Endodermal cell (in vitro differentiated cells): ENCODE measurements at places on chromosomes 2 and 18.

DNA sequence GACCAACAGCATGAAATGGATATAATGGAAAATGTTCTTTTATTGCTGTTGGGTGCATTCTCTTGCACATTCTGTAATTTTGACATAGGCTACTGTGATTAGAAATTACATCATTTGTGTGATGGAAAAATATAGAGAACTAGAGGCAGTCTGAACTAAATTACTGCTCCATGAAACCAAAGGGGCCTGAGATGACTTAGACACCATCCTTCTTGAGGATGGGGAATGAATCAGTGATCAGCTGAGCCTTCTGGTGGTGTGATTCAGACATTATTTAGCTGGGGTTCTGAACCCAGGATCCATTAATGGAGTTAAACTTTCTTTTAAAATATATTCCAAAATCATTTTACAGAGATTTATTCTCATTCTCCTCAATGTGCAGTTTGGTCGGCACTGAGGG lies 135.8 kb downstream of the LDLRAD4 start:
- H3K27ac ChIP-seq, result no peak overlapping the region
- H3K4me1 ChIP-seq, result no peaks in the 10 kb centered on the region
- no peaks in the 10 kb centered on the region for H3K36me3 ChIP-seq
- no peak overlapping the region for H3K4me3 ChIP-seq
- DNase-seq, result no peak
- H3K27me3 ChIP-seq, result no peaks in the 10 kb centered on the region

- no peaks in the 10 kb centered on the region for H3K4me1 ChIP-seq
- H3K27me3 ChIP-seq, result no peaks in the 10 kb centered on the region
- no peak overlapping the region for H3K4me3 ChIP-seq
- H3K36me3 ChIP-seq, result no peaks in the 10 kb centered on the region
- no peak overlapping the region for H3K27ac ChIP-seq
These were observed 79.7 kb downstream of the EDAR start for GRCh38 chr2:108909275-108909823.

GRCh38 chr18:4035521-4035920 lies 419.6 kb downstream of the DLGAP1 start:
- H3K36me3 ChIP-seq, result no peaks in the 10 kb centered on the region
- no peaks in the 10 kb centered on the region for H3K27me3 ChIP-seq
- H3K4me3 ChIP-seq, result no peak overlapping the region
- H3K27ac ChIP-seq, result no peak overlapping the region
- no peak for DNase-seq

GRCh38 chr2:150459281-150459680 lies 28.2 kb downstream of the RND3 start:
- peaks cover 3% of the 10 kb centered on the region for H3K4me1 ChIP-seq
- H3K27ac ChIP-seq, result no peak overlapping the region
- H3K27me3 ChIP-seq, result peaks cover 3% of the 10 kb centered on the region
- H3K4me3 ChIP-seq, result no peak overlapping the region
- no peak for DNase-seq

DNA sequence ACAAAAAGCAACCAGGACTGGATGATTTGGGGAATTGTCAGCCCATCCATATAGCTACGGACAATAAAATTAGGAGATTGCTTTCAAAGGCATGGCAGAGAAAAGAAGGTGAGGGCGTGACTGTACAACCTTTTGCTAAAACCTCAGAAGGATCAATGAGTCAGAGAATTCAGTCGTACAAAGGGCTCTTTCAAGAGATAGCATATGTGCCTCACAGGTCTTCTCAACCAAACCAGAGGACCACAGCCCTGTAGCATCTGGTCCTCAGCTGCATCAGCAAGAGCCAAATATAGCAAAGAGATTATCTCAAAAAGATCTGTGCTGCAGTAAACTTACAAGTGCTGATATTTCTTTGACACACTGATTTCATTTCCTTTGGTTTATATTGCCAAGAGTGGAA lies 149.9 kb upstream of the RAB6C start:
- no peak overlapping the region for H3K27ac ChIP-seq
- no peaks in the 10 kb centered on the region for H3K36me3 ChIP-seq
- H3K27me3 ChIP-seq, result no peaks in the 10 kb centered on the region
- no peak overlapping the region for H3K4me3 ChIP-seq
- H3K4me1 ChIP-seq, result peaks cover 3% of the 10 kb centered on the region

GRCh38 chr2:238595750-238596570 lies 169.2 kb downstream of the ASB1 start:
- H3K4me3 ChIP-seq, result no peak overlapping the region
- no peaks in the 10 kb centered on the region for H3K36me3 ChIP-seq
- DNase-seq, result no peak
- H3K4me1 ChIP-seq, result no peaks in the 10 kb centered on the region
- H3K27me3 ChIP-seq, result no peaks in the 10 kb centered on the region
